Endothelial cell of umbilical vein (primary cell): ENCODE measurements at places on chromosomes 7 and 10.

- DNase-seq = no peak
Observed at GRCh38 chr10:97468162-97468561, 22.2 kb downstream of the ZDHHC16 start.

- no peak for DNase-seq
Observed at GRCh38 chr10:69768386-69768785, 33.3 kb upstream of the COL13A1 start.

DNA sequence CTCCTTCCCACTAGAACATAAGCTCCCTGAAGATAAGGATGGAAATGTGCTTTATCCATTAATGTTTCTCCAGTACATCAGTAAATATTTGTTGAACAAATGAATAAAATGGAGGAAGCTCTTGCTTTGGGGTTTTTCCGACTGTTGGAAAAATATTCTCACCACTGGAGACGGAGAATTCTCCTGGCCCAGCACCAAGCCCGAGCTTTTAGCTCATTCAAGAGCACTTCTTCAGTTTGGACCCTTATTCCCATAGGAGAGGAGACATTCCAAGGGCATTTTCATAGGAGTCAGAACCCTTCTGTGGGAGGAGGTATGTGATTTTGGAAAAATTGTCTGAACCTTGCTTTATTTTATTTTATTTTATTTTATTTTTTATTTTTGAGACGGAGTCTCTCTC lies 21.0 kb downstream of the SUFU start:
- DNase-seq = no peak

GRCh38 chr10:71266918-71267442 lies 52.1 kb upstream of the SLC29A3 start:
- no peak for DNase-seq

GRCh38 chr10:83199374-83199773 lies 939.9 kb upstream of the GHITM start:
- no peak for DNase-seq

- DNase-seq = no peak
Observed at GRCh38 chr7:67552738-67553137, 556.1 kb downstream of the TYW1 start.

DNA sequence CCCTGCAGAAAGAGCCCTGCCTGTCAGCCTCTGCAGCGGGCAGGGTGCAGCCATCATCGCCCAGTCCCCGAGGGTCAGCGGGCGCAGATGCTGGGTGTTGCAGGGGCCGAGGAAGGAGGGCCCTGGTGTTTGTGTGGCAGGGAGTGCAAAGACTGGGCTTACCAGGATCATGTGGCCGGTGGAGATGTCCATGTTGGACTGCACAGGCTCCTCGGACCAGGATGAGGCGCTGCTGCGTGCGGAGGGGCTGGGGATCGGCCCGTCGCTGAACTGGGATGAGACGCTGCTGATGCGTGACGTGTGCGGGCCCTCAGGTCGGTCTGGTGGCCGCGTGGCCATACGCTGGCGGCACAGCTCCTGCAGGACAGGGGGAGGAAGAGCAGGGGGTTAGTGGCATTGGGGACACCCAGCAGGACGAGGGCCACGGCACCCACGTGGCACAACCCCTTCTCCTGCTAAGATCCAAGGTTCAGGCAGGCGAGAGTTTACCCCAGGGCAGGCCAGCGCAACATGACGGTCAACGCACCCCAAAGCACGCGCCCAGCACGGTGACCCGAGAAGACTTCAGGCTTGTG lies 319.5 kb downstream of the DNAJB6 start:
- DNase-seq = no peak

DNA sequence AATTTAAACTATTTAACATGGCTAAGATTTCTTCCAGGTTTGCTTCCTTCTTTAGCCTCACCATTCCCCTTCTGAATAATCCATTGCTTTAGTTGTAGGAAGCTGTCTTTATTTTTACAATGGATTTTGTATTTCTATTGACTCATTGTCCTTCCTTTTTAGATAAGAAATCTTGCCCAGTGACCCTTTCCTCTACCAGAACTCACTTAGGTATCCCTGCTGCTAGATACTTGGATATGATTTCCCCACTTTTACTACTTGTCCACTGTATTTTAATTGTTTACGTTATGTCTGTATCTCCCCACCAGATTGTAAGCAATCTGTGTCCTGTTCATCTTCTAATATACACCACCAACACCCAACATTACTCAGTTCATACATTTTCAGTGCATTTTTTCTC lies 47.7 kb upstream of the MDFIC start:
- peak; percentile 77 for DNase-seq

GRCh38 chr10:72801263-72801868 lies 92.2 kb upstream of the OIT3 start:
- DNase-seq = peak; percentile 33

GRCh38 chr7:56106108-56107073 lies at the start of gene CHCHD2:
TSS of gene CHCHD2 (minus strand) at chr7:56106476. CDS start at chr7:56106413, 63 bp downstream.
- DNase-seq = peak; percentile 98

- DNase-seq = no peak
Observed at GRCh38 chr10:16893664-16894063, 76.4 kb upstream of the RSU1 start.

DNA sequence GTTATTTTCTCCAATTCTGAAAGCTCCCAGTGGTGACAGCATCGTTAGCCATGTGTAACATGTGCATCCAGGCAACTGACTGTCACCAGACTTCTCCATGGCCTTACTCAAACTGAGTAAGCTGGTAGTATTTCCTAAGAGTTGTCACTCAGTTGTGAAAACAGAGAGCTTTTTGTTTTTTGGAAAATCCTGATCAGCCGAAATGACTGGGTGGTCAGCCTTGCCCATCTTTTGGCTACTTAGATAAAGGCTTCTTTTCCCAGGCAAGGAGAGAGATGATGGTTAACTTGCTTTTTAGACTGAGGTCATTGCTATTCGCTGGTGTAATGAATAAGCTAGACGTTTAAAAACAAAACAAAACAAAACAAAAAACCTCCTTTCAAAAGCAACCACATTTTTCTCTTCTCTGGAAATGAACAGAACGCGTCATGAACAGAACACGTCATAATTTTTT lies 159.5 kb upstream of the KLF14 start:
- DNase-seq = no peak

- DNase-seq = no peak
Observed at GRCh38 chr7:121164247-121164646, 164.6 kb upstream of the WNT16 start.

DNA sequence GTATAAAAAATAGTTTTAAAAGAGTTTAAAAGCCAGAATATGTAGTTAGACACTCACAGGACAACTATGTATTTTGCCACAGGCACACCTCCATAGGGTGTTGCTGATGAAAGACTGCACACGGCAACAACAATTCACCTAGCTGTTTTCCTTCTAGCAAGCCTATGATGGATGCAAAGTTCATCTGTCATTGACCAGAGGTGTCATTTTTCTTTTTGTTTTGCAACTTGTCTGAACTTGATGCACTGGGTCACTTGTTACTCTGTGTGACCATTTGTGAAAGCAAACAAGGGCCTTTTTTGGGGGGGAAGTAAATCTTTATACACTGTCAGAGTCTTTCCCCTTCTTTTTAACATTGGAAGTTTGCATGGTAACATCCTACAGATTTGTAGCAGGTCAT lies 258.0 kb upstream of the SEMA3A start:
- no peak for DNase-seq

DNA sequence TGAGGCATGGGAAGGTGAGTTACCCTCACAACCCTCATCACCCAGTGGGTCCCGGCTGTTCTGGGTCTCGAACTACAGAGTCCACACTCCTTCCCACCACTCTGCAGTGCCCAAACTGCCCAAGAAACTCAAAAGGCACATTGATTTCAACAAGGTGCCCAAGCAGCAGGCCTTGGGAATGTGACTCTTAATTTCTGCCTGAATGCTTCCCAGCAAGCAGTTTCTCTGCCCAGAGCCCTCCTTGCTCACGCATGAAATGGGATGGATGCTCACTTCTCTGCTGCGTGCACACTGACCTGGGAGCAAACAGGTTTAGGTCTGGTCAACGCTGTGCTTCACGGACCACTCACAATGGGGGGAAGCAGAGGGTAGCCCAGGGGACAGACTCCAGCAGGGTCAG lies 77.9 kb downstream of the GRB10 start:
- DNase-seq = no peak

DNA sequence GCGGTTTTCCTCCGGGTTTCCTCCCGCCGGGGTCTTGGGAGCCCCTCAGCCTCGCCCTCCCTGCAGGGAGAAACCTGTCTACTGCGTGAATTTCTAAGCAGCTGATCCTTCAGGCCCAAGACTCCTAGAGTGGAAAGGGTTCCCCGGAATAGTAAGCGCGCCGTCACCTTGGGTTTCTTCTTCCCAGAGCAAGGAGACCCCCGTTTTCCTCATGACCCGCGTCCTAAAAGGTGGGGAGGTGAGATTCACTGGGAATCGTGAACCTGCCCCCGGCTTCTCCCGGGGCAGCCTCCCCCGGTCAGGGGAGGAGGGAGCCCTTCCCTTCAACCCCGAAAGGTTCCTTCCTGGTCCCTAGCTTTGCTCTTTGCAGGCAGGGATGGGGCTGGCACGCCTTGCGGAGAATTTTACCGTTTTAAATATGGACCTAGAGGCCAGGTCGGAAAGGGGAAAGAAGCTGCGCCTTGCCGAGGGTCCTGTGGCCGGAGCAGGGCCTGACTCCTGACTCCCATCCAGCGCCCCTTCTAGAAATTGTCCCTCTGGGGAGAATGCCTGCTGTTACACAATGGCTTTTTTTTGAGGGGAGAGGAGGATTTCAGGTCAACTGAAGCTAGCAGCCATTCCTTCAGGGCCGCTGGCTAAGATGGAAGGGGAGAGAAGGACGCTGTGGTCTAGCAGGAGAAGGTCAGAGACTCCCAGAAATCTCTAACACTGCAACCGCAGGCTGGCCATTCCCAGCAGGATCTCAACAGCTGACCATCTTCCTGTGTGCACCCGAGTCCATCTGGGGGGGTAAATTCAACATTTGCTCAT lies 11.6 kb upstream of the MNX1 start:
- DNase-seq = no peak

GRCh38 chr7:130887182-130887956 lies 153.4 kb upstream of the KLF14 start:
- DNase-seq = peak; percentile 89

DNA sequence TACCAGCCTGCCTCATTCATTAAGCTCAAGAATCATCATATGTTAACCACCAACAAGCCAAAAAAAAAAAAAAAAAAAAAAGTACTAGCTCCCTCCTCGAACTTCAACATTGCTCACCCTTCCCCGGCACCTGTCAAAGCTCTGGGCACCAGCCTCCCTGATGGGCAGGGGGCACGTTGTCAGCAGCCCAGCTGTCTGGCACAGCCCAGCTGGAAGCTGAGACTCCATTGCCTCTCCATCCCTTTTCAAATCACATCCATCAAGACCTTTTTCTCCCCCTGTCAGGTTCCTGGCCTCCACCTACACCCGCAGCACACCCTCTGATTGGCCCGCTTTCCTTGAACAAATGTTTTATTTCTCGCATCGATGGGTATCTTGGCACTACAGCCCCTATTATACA lies 913.3 kb upstream of the AUTS2 start:
- no peak for DNase-seq

DNA sequence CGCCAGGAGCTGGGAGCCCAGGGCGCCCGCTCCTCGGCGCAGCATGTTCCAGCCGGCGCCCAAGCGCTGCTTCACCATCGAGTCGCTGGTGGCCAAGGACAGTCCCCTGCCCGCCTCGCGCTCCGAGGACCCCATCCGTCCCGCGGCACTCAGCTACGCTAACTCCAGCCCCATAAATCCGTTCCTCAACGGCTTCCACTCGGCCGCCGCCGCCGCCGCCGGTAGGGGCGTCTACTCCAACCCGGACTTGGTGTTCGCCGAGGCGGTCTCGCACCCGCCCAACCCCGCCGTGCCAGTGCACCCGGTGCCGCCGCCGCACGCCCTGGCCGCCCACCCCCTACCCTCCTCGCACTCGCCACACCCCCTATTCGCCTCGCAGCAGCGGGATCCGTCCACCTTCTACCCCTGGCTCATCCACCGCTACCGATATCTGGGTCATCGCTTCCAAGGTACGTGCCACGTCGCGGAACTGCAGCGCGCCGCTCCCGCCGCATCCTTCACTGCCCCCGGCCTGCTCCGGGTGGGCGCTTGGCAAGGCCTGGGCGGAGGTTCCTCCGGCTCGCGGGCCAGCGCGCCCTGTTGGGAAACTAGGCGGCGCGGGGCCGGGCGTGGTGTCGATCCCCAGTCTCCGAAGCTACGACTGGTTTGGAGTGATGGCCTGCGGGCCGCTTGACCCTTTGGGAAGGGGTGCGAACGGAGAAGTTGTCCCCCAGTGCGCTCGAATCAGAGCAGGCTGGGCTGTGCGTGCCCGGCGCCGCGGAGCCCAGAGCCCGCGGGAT lies 868 bp downstream of the EMX2 start:
- DNase-seq = no peak

DNA sequence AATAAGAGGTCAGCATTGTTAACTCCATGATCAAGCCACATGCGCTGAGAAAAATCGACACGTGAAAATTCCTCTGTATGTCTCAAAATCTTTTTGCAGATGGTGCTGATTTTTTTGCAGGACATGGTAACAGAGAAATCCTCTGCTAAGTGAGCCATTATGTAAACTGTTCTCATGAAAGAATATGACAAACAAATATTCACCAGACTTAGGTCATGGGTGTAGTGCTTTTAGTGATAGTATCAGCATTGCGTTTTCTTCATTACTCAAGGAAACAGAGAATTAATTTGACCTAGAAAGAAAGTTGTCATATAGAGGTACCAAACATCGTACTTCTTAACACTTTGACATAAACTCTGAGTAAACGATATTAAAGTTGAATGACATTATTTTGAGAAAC lies 34.7 kb downstream of the ADRB1 start:
- no peak for DNase-seq

- peak; percentile 17 for DNase-seq
Observed at GRCh38 chr10:78383378-78384048, 349.9 kb downstream of the RPS24 start.

DNA sequence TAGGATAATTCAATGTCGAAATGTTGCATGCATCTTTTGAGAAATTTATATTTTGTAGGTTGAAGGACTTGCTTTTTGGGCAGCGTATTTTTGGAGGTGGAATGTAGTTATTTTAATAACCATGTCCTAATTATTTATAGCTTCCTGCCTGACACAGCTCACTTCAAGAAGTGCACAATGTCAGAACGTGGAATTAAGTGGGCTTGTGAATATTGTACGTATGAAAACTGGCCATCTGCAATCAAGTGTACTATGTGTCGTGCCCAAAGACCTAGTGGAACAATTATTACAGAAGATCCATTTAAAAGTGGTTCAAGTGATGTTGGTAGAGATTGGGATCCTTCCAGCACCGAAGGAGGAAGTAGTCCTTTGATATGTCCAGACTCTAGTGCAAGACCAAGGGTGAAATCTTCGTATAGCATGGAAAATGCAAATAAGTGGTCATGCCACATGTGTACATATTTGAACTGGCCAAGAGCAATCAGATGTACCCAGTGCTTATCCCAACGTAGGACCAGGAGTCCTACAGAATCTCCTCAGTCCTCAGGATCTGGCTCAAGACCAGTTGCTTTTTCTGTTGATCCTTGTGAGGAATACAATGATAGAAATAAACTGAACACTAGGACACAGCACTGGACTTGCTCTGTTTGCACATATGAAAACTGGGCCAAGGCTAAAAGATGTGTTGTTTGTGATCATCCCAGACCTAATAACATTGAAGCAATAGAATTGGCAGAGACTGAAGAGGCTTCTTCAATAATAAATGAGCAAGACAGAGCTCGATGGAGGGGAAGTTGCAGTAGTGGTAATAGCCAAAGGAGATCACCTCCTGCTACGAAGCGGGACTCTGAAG lies 620 bp downstream of the ZRANB1 start:
- no peak for DNase-seq

GRCh38 chr7:21358648-21359047 lies 69.2 kb upstream of the SP4 start:
- DNase-seq = no peak
